SW 1271 (cell line): ENCODE measurements at places on chromosomes 5 and 9.

- DNase-seq, result no peak
Observed at GRCh38 chr9:116322521-116322920, 168.9 kb downstream of the PAPPA start.

DNA sequence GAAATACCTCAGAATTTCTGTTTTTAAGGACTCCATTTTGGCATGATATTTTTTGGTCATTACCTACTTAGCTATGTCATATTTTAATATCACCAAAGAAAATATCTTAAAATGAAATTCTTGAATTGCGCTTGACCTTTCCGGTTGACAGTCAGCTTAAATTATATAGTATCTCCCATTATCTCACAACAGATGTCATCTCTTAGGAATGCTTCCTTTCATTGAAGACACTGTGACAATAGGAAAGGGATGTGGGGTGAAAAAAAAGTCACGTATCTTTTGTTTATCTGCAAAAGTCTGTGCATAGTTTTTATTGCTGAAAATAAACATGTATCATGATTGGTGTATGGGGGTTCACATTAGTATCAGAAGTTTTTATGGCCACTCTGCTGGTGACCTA is 105.8 kb downstream of the INVS start:
- no peak for DNase-seq

- no peak for DNase-seq
Observed at GRCh38 chr9:5818424-5819142, 14.3 kb downstream of the ERMP1 start.

DNA sequence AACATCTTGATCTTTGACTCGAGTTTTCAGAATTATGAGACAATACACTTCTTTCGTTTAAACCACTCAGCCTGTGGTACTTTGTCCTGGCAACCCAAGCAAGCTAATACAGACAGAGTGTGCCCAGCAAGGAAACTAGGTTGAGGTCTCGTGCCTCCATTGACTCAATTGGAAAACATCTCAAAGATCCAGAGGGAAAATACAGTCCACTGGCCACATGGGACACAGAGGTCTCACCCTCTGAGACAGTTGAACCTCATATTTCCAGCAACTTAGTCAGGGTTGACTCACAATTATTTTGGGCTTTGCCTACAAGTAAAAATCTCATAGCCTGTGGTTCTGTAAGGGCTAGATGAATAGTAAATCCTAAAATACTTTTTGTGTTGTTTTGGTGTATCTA is 631.5 kb downstream of the MTRR start:
- DNase-seq, result no peak

DNA sequence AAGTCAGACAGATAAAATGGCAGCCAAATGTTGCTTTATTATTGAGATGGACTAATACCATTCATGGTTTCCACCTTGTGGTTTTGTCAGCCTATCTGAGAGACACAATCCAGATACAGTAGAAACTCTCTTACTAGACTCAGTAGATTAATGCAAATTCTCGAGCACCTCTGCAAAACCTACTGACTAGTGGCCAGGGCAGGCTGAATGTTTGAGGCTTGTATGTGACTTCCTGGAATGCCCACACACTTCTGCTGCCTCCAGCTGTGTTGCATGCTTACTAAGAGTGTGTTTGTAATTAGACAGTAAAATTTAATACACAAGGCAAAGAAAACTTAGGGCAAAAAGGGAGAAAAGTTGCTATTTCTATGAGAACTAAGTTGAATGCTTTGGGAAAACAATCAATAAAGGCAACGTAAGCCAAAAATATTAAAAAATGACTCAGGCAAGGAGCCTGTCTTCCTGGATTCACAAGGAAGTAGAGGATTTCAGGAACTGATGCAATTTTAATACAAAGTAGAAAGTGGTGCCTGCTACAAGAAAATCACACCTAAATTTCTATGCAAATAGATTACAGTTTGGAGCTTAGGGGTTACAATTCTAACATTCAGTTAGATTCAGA is 30.2 kb upstream of the CCNG1 start:
- DNase-seq, result no peak

DNA sequence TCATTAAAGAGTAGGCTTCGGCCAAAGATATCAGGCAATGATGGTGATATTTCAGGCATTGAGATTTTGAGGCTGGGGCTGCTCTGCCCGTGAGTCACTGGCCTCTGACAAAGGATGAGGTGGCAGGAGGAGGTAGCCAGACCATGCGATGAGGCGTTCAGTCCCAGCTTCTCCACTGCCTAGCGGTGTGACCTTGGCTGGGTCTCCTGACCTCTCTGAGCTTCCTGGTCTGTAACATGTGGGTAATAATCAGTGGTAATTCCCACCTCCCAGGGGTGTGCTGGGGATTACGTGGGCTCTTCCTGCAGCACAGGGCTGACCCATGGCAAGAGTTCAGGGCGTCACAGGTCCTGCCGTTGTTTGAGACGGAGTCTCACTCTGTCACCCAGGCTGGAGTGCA is 73.2 kb upstream of the RAPGEF1 start:
- no peak for DNase-seq

DNA sequence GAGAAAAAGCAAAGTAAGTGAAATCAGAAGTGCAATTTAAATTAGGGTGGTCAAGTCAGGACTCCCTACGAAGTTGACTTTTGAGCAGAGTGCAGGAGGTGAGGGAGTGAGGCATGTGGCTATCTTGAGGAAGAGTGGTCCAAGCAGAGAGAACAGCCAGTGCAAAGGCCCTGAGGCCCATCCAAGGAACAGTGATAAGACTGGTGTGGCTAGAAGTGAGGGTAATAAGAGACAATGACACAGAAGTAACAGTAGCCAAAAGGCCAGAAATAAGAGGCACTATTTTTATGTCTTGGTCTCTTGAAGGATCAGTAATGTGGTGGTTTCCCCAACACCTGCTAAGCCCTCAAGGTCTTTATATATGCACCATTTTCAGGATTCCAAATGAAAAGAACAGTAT is 120.4 kb downstream of the SLC1A3 start:
- no peak for DNase-seq

- no peak for DNase-seq
Observed at GRCh38 chr9:33860200-33860871, 43.4 kb downstream of the UBE2R2 start.

DNA sequence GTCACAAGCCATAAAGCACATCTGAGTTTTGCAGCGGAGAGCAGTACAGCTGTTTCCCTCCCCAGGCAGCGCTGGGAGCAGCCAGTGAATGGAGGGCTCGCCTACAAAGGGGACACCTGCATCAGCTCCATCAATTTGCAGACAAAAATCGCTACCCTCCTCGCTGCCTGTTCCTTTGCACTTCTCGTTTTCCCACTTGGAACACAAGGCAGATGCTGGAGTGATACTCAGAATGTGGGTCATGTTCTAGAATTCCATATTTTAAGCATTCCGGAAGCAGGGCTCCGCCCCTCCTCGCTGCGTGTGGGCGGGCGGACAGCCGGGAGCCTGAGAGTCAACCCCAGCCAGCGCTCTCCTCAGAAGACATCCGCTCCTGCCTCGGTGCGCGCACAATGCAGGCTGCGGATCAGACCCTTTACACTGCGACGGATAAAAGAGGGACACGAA is 92.1 kb downstream of the LMNB1 start:
- no peak for DNase-seq

GRCh38 chr5:170582644-170583330 is 79.0 kb downstream of the KCNIP1 start:
- DNase-seq, result no peak

DNA sequence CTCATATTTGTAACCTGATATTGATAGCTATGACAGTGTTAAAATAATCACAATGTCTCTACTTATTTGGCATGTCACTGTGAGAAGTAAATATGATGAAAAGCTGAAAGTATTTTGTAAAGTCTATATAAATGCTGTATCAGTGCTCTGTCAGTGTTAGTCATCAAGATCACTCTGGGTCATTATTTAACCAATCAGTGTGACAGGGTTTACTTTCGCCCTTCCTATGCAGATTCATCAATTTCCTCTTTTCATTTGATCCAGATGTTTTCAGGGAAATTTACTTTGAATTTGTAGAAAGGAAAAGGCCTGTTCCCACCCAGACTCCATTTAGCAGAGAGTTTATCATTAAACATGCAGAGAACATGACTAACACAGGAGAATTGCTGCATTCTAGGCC is 9.9 kb upstream of the PCSK5 start:
- no peak for DNase-seq

- DNase-seq, result no peak
Observed at GRCh38 chr5:1392801-1393565, 48.1 kb upstream of the CLPTM1L start.

GRCh38 chr5:1246711-1247431 is 21.7 kb downstream of the SLC6A18 start:
- DNase-seq, result no peak

DNA sequence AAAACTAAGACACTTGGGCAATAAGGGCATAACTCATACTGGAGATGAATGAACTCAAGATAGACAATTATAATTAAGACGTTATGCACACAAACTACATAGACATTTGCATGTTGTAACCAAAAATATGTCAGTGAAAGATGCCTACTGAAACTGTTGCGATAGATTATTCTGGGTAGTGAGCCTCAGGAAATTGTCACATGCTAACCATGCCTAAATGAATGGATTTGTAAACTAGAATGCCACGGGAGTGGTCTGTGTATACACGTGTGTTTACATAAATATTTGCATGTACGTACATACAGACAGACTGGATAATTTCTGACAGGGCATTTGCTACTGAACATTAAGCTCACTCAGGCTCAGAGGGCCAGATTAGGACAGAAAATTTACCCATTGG is 1.2 kb downstream of the NIPSNAP3B start:
- DNase-seq, result no peak

GRCh38 chr5:34771076-34771475 is 67.9 kb upstream of the TTC23L start:
- no peak for DNase-seq

DNA sequence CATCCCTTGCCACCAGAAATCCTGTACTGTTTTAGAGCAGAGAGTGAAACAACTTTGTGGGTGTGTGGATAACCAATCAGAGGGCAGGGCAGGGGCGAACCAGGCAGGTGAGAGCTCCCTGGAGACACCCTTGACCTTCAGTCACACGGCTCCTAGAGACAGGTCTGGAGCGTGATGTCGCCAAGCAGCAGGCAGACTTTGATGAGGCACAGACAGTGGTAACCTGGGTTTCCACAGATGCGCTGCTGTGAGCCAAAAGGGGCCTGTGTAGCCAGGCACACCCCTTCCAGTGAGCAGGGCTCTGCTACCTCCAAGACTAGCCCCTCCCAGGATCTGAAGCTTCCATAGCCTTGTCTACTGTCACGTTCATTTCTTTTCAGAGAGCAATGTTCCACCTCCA is 317.8 kb upstream of the ADCY2 start:
- DNase-seq, result no peak

GRCh38 chr9:100430286-100430940 is 3.5 kb downstream of the MSANTD3 start:
- DNase-seq, result no peak

DNA sequence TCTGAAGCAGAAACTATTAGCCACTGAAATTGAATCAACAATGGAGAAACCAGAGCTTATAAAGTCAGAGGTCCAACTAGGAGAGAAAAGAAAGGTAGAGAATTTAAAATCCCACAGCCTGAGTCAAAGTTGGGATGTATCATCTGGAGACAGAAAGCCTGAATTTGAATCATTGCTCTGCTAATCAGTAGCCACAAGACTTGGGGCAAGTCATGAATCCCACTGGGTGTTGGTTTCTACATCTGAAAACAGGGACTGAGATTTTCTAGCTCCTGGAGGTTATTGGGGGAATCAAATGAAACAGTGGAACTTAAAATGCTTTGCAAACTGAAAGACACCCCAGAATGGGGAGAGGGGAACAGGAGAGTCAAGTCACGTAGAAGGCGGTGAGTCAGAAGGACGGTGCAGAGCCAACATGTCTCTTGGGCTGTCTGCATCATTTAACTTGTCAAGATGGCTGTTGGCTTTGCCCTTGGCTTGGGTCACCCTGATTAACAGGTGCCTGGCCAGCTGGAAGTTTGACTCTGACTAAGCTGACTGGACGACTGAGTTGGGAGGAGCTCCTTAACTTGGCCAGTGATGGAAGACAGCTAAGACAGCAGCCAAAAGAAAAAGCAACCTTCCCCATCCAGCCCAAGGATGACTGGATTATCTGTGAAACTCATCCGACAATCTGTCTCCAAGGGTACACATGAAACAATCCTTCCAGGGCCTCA is 60.6 kb upstream of the ADRA1B start:
- DNase-seq, result no peak

DNA sequence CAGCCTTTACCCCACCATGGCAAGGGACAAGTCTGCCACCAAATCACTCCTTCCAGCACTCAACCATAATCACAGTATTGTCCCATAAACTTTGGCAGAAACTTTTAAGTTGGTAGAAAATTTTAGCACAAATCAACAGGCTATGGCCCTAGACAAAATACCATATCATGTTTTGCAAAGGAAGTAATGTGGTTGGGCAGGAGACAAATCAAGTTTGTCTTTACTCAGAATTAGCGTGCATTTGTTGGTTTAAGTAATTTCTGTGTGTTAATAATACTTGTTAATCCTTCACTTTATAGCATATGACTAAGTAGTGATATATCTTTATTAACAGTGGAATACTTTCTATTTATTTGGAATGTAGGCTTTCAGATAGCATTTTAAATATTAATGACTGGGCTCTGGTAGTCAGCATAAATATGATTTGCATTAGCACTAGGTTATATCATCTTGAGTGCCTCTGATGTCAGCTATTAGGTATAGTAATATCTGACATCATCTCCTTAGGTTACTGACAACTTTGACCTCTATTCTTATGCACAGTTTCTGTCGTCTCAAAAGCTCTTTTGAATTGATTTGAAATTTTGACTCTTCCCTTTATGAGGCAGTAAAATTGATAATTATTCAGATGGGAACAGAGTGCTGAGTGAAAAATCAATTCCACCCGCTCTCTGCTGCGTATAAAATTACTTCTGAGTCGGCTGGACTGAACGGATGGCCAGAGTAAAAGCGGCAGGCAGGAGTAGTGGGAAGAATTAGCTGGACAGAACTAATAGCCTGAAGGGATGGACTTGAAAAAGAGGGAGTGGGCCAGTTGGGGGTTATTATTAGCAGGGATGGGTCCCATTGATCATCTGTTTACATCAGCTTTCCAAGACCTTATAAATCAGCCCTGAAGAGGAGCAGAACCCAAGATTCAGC is 40.1 kb upstream of the TLX3 start:
- DNase-seq, result no peak

DNA sequence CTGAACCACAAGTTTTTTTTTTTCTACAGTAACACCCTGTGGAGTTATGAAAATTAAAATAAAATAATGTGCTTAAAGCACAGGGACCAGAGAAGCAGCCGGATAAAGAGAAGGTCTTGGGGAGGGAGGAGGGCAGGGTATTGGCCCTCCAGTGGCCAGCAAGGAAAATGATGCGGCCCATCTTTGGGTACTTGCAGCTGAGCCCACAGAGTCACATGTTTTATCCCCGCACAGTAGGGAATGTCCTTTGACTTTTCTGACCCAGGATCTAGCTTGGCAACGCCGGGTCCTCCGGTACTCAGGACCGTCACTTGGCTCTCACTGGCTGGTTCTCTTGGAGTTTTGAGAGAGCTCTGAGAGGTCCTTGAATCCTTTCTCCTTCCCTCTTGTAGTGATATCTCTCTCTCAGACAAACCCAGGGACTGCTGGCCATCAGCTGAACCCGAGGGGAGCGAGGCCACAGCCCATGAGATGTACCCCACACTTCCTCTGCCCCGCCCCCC is 35.3 kb upstream of the HSPA9 start:
- no peak for DNase-seq
